ENCODE measurements at places on chromosomes 7 and 10.

DNA sequence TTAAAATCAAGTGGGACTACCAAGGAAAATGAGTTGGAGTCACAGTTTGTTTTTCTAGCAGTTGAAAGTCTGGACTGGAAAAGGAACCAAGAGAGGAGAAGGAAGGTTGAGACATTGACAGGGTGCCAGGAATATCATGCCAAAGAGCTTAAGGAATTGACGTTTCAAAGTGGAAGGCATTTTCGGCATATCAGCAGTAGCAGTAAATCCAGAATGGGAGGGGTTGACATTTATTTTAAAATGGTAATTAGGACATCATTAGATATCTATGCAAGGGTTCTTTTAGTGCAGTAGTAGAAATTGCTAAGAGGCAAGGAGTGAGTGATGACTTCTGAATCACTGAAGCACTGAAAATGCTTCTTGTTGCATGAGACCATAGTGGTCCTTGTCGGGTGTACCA, 335.9 kb upstream of the PLXDC2 start:
- no peak for DNase-seq

GRCh38 chr7:134669845-134670373, 23.3 kb downstream of the BPGM start:
- DNase-seq, result no peak

- DNase-seq, result no peak
Measured at GRCh38 chr10:75617485-75618155, 186.2 kb downstream of the LRMDA start.

DNA sequence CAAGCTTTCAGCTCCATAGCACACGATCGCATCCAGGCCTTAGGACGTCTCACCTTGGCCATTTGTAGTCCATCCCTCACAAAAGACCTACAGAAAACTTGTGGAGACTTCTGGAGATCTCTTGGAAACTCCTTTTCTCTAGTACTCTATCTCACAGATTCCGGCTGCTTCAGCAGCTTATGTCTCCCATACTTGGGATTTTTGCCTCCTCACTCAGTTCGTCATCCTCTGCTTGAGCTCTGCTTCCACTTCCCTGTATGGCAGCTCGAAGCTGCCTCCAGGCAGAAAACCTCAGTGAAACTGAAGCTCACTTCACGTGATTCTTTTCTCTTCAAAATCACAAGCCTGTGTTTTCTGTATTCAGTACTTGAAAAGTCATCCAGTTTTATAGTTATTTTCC, 178.7 kb upstream of the GDF10 start:
- no peak for DNase-seq

GRCh38 chr10:48285710-48286109, 11.2 kb upstream of the FRMPD2 start:
- no peak for DNase-seq

DNA sequence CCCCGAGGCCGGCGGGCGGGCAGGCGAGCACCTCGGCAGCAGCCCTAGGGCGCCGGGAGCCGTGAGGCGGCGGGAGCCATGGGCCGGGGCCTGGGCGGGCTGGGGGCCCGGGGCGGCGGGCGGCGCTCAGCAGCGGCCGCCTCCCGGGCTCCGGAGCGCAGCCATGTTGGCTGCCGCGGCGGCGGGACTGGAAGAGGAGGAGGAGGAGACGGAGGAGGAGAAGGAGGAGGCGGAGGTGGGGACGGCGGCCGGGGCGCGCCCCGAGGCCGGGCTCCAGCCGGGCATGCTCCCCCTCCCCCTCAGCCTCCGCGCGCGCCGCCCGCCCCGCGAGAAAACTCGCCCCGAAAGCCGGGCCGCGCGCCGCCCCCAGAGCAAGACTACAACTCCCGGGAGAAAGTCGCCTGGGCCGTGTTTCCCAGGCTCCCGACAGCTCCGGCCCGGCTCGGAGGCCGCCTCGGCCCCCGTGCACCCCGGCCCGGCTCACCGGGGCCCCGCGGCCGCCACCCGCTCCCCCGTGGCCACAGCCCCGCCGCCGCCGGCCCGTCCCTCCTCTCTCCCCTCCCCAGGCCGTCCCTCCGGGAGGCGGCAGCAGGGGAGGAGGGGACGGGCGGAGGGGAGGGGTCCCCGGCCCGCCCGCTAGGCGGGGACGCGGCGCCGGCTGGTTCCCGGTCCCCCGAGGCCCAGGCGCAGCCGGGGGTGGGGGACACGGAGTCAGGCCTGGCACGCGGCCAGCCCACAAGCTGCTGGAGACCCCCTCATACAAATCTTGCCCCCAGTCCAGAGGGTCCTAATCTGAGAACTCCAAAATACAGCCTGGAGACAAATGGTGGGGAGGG, at the start of gene DLG5:
Gene DLG5, minus strand, starts transcription at position 190 of the 836 bp plus-strand sequence. CDS start 235 bp downstream, outside the sequence.
- peak; percentile 69 for DNase-seq

GRCh38 chr10:63414481-63415260, 51.1 kb downstream of the JMJD1C start:
- no peak for DNase-seq

DNA sequence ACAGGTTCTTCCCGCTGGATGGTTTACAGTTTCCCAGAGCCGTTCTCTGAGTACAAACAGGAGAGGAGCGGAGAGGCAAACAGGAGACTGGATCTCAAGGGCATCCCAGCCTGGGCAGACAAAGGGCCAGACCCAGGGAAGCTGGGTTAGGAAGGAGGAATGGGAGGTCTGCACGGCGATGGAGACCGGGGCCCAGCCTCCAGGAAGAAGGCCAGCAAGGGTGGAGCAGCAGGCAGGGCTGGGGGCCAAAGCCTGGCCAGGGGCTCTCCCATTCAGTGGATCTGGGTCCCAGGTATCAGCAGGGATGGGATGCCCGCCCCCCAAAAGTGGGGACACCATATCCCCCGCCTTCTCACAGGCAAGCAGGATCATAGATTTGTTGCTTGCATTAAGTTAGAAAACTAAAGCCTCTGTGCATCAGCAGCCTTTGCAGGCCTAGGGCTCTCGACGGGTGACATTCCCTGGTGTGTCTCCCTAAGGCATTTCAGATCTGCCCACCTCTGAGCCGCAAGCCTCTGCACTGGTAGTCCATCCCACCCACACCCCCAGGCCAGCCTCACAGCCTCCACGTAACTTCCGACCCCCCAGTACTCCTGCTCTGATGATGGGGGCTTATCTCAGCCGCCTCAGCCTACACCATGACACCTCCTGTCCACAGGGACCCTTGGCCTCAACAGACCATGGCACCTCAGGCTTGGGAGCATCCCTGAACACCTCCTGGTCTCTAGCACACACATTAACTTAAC, 59.9 kb downstream of the TNS3 start:
- DNase-seq, result no peak

- peak; percentile 43 for DNase-seq
Measured at GRCh38 chr10:77004917-77005564, 632.6 kb downstream of the KCNMA1 start.

GRCh38 chr7:2541291-2542010, 13.9 kb downstream of the BRAT1 start:
- no peak for DNase-seq

DNA sequence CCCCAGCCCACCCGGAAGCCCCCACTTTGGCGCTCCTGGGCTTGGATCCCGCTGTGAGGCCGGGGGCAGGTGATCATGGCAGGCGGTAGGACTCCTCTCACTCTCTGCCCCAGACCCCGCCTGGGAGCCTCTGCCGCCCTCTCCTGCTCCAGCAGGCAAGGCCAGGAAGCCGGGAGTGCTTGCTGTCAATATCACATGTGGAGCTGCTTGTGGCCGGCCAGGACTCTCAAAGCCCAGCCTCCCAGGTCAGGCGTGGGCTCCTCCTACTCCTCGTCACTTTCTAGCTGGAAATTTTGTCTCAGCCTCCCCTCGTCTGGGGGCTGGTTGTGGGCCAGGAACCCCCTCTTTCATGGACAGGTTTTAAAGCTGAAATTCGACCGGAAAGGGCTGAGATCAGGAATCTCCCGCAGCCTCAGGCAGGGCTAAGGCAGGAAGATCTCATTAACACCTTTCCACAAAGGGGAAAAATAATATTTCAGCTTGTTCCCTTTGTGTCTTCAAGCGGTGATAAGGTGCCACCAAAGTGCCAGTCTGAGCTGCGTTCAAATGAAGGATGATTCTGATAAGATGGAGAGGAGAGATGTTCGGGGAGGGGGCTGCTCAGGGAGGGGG, 273.6 kb upstream of the PODXL start:
- DNase-seq, result no peak

DNA sequence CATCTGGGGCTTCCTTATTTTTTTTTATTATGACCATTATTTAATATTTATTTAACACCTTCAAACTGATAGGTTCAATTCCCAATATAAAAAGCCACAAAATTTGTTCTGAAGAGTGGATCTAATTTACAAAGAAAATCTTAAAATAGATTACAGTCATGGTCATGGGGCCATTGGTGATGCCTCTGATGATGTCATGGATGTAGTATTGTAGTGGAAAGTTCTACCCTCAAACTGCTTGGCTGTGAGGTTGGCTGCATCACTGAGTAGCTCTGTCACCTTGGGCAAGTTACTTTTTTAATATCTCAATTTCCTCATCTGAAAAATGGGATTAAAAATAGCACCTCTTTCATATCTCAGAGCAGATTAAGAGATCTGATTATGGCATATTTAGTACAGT, 128.5 kb downstream of the DKK1 start:
- no peak for DNase-seq

GRCh38 chr10:13770760-13771493, 184.2 kb downstream of the PRPF18 start:
- no peak for DNase-seq

GRCh38 chr7:151679071-151679708, 159.5 kb upstream of the RHEB start:
- no peak for DNase-seq

DNA sequence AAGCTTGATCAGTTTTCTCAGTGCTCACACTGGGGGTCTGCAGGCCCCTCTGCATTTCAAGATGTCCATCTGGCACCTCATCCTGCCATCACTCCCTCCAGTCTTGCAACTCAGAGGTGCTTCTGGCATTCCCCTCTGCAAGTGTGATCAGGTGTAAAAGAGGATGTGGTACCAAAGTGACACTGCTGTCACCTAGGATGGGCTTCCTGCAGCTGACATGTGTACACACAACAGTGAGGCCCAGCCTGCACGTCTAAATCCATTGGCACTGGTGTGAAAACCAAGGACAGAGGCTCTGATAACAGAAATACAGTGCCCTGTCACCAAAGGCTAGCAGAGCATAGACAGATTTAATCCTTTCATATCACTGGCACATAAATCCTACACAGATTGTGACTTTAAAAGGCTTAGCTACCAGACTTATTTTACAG, 162.5 kb upstream of the CELF2 start:
- no peak for DNase-seq
